ENCODE measurements at places on chromosomes 11 and 22.

DNA sequence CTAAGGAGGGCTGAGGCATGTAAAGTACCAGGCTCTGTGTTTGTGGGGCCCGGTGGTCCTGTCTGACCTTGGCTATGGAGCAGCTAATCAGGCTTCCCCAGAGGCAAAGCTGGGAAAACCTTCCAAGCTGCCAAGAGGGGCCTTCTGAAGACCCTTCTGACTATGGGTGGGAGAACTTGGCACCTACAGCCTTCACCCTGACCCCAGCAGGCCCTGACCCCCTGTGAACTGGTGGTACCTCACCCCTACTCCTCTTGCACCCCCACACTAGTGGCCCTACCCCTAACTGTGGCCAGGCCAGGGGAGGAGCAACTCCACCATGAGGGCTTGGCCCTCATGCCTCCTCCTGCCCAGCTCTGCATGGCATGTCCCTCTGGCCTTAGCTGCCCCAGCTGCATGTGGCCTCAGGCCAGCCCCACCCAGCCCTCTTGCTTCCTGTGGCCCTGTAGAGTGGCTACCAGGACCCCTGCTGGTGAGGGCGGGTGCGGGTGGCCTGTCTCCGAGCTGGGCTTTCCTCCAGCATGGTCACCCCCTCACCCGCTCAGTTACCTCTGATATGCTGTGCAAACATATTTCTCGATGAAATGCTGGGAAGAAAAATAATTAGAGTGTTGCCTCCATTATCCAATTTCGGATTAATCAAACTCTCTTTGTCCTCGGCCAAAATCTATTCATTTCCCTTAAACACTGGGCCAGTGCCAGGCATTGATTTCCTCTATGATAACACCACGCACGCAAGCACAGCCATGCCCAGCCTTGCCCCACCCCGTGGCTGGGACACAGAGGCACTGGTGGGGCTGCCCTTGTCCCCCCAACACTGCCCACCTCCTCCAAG, 7.5 kb downstream of the GNAZ start:
- no peak for DNase-seq

DNA sequence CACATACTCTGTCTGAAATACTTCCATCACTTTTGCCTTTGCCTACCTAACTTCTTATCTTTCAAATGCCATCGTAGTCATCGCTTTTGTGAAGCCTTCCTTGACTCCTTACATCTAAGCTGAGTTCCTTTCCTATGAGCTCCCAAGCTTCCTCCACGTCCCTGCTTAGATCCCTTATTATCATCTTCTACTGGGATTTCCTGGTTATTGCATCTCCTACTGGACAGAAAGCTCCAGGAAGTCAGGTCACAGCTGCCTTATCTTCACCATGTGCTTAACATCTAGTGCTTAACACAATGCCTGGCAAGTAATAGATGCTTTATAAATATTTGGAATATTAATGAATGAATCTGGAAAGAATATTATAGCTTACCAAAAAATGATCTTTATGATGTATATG, 5.9 kb downstream of the YPEL4 start:
- no peak for DNase-seq

DNA sequence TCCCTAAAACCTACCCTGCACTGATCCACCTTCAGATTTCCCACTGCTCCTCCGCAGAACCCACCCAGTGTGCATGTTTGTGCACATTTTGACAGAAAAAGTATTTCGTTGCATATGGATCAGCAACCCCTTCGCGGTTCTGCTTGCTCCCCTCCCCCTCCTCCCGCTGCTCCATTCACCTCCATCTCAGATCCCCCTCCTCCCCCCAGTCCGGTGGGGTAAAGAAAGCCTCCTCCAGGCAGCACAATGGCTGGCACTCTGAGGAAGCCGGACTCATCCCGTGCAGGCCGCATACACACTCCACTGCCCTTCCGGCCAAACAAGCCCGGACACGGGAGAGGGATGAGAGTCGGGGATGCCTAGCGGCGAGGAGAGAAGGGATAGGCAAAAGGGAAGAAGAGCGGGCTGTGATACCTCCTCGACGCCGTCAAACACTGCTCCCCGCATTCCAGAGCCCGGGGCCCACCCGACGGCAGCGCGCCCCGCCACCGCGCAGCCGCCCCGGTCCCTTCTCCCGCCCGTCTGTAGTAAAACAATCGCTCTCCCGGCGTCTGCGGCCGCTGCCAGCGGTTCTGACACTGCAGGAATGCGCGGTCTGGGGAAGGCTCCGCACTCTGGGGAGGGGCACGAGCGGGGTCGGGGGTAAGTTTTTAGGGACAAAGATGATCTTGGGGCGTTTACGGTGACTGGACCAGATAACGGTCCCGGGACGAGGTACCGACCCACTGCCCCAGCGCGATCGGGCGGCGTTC, 915 bp downstream of the FEZ1 start:
- no peak for DNase-seq

DNA sequence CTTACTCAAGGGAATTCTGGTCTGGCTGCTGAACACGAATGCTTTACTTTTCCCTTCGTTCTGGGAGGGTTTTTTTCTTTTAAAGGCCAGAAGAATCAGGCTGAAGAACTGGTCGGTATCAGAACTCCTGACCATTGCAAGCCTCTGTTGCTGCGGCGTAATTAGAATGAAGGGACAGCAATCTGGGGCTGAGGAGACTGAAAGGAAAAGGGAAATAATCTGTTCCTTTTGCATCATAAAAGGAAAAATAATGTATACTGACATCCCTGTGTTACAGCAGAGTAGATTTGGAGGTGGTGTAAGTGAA, 670 bp downstream of the SC5D start:
- no peak for DNase-seq

GRCh38 chr11:30310623-30311022, 12.3 kb upstream of the ARL14EP start:
- no peak for DNase-seq

GRCh38 chr11:27028561-27028965, 12.1 kb upstream of the BBOX1 start:
- no peak for DNase-seq

DNA sequence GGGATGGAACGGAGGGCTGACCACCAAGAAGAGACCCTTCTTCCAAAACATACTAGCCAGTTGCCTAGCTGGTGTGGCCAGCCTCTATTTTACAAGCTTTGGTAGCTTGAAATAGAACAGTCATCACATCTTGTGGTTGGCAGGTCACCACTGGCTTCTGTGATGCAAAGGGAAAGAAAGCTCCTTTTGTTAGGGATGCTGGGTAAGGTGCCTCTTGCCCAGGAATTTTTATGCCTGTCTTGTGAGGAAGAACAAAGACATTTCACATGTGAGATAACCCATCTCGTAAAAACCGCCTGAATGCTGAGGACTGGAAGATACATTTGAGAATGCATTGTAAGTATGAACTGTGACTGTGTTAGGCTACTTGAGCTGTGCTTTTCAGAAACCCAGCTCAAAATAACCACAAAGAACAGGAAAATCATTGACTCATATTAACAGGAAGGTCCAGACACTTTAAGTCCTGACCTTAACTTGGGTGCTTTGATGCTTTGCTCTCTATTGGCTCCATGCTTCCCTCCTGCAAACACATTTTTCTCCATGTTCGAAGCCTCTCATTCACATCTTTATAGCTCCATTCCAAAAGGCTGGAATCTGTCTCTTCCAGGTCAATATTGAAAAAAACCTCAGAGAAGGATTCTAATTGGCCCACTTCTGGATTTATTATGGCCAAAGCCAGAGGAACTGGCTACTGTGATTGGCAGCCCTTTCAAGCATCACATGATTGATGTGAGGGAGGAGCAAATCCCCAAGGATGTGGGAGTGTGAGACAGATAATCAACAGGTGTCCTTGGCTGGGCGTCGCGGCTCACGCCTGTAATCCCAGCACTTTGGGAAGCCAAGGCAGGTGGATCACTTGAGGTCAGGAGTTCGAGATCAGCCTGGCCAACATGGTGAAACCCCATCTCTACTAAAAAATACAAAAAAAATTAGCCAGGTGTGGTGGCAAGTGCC, 53.9 kb downstream of the MICAL2 start:
- DNase-seq = no peak

- no peak for DNase-seq
Measured at GRCh38 chr11:74579577-74580270, 12.7 kb upstream of the POLD3 start.

- DNase-seq = no peak
Measured at GRCh38 chr11:40328890-40329614, 1130.4 kb downstream of the LRRC4C start.

- no peak for DNase-seq
Measured at GRCh38 chr11:107951155-107951554, 22.9 kb downstream of the RAB39A start.

- no peak for DNase-seq
Measured at GRCh38 chr11:68525336-68525735, 64.8 kb downstream of the PPP6R3 start.

DNA sequence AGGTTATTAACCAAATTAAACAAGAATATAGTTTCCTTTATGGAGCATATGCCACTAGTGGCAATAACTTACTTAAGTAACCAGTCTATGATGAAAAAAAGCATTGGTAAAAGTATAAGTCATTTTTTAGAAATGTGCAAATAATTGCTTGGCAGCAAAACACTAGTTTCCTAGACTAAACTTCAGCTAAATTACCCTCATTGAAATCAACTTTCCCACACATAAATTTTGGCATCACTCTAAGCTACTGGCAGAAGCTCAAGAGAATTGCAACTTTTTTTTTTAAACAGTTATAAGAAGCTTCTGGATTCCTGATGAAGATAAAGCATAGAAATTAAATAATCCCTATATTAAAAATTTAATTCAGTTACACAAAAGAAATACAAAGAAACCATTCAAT, 12.5 kb downstream of the CCDC34 start:
- no peak for DNase-seq

DNA sequence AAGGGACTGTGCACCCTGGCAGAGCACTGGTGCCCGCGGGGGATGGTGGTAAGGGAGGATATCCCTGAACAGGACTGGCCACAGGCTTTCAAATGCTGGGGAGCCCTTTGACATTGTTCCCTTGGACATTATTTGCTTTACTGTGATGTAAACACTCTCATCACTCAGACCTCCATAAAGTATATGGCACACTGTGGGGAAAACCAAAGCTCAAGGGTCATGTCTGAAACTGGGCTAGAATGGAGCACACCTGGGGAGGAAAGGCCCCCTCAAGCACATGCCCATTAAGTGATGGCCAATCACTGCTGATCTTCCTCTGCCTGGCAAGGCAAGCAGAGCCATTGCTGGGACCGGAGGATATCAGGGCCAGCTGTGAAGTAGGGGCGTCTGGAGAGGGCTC, 60.9 kb upstream of the TENM4 start:
- DNase-seq = no peak

GRCh38 chr11:61092908-61093763, 9.2 kb upstream of the CD5 start:
- no peak for DNase-seq

GRCh38 chr11:107157146-107157808, 139.0 kb upstream of the GUCY1A2 start:
- no peak for DNase-seq

DNA sequence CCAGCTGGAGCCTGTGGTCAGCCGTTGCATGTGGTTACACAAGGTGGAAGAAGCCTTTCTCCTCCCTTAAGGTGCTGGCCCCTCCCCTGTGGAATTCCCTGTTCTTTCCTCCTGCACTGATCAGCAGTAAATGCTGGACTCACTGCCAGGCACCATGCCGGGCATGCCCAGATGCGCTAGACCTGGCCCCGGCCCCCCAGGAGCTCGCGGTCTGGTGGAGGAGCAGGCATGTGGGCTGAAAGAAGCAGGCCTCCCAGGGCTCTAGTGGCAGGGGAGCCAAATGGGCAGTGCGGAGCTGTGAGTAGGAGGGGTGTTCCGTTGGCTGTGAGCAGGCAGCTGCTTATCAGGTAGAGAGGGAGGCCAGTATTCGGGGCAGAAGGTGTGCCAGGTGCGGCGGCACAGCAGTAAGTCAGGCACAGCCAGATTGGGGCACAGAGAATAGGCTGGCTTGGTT, 10.2 kb downstream of the DGKZ start:
- no peak for DNase-seq

Data from activated naive CD8-positive, alpha-beta T cell treated with anti-CD3 and anti-CD28 coated beads, Interleukin-2, amount 50 U/mL, for 16 hours (primary cell).